ENCODE measurements at places on chromosomes 16 and 17.

DNA sequence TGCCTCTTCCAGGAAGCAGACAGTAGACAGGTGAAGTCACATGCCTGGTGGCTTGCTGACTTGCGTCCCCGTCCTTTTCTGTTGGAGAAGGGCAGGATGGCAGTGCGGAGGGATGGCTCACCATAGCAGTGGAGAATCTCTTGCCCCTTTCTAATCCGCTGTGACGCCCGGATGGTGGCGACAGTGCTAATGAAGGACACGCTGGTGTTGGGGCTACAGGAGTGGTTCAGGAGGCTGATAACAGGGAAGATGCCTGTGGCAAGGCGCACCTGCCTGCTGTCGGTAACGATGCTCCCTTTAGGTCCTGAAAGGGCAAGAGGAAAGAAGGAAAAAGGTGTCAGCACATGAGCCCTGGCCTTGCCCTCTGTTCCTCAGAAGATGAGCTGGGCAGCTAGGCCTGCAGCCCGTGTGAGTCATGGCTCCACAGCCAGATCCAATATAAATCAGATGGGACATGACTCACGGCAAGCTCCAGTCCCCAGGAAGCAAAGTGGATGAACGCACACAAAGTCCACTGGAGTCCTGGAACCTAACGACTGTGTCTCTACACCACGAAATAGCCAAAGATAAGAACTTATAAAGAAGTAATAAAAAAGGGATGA lies 25.5 kb downstream of the SERPINF1 start:
- DNase-seq = no peak

GRCh38 chr16:74563828-74564263 lies 43.1 kb downstream of the GLG1 start:
- DNase-seq = no peak

- no peak for DNase-seq
These were observed 22.9 kb upstream of the CDH13 start for GRCh38 chr16:82603784-82604411.

DNA sequence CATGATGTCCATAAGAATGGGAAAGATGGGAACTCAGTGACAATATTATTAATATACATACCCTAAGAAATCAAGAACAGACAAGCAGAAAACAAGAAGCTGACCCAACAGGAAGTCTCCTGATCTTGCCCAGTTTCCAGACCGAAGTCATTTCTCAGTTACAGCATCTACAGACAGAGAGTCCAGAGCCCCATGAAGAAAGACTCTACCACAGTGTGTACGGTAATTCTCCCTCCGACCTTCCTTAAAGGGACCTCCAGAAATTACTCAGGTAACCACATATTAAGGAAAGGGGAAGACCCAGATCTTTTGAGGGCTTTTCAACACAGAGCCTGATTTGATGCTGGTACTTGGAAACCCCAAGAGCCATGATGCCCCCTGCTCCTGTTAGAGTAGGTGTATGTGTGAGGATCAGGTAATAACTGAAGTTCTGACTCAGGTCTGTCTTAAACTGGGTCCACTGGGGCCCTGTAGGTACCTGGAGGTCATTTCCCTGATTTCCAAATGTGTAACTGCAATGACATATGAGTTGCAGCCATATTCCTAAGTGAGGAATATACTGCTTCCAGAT lies 132.4 kb downstream of the ABCA8 start:
- no peak for DNase-seq

DNA sequence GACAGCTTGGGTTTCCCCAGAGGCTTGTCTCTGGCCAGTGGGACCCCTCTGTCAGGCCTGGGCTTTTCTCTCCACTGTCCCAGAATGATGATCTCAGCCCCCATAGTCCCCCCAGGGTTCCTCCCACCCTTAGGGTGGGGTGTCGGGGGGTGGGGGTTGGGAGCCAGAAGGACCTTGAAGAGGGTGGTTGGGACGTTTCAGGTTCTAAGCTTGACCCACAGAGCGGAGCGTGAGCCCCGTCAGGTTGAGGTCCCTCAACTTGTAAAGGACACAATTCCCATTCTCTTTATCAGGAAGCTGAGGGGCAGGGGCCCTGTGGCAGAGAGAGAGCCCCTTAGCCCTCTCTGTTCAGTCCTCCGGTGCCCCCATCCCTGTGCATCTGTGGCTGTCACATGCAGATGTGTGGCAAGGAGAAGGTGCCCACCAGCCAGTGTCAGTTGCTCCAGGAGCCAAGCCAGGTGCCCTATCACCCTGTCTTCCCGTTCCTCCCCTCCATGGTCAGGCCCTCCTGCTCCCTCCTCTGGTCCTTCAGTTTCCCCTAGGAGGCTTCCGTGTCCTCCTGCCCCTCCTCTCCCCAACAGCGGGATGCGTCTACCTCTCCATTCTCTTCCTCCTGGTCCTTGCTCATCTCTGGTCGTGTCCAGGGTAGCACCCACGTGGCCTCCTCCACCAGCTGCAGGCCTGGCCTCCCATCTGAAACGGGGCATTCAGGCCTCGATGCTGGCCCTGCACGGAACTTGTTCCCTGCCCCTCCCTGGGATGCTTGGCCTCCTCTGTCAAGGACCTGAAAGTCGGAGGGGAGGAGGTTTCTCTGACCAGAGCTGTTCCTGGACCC lies 1.5 kb upstream of the NTN3 start:
- no peak for DNase-seq

GRCh38 chr17:79981090-79981489 lies 54.6 kb downstream of the TBC1D16 start:
- no peak for DNase-seq

GRCh38 chr17:45320349-45320930 lies 3.6 kb upstream of the MAP3K14 start:
- no peak for DNase-seq
